ENCODE measurements at places on chromosomes 2 and 18.

GRCh38 chr2:78601113-78601512 lies 424.4 kb upstream of the REG3G start:
- DNase-seq, result no peak

DNA sequence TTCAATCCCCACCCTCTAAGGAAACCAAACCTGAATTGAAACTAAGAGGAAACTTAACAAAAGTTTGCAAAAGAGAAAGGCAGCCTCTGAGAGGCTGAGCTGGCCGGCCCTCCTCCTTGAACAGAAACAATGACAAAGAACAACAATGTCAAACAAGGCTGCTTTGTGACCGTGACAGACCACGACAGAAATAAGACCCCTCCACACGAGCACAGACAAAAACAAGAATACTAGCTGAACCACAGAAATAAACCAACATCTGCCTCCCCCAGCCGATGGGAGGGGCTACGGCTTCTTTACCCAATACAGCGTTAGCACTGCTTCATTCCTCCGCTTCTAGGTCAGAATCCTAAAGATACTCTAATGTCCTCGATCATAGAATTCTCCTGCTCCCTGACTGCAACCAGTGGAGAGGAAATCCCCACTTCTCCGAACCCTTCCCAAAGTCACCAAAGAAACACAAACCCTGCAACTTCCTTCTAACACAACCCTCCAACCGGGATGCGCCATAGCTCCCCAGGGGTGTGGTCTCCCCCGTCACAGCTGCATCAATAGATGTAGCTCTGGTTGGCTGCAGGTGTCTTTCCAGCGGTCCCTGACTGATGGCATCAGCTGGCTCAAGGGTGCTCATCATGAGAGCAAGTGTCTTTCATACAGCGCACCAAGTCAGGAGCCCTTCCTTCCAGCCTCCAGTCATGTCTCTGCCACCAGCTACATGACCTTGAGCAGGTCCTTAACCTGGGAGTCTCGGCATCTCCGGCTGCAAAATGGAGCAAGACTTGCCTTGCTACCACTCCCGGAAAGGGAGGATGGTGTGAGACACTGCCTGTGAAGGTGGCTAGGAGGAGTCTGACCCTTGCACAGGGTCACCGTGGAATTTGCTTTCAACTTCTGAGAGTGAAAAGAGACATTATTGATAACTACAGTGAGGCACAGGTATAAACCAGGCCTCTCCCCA lies 198.6 kb downstream of the HAUS1 start:
- DNase-seq, result no peak

GRCh38 chr2:148990968-148991367 lies 47.5 kb upstream of the LYPD6B start:
- no peak for DNase-seq

DNA sequence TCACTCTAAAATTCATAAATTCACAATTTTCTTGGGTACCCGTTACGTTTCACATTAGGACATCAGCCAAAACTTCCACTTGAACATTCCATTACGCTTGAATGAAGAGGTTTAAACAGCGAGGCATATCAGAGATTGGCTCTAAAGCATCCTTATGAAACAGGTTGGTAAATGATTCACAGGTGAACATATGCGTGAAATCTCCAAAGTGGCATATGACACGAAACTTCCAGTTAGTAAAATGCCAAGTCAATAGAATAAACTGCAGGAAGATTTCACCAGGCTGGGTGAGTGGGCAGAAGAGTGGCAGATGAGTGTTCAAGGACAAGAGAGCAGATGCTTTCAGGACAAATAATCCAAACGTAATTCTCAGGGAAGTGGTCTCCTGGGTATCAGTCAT lies 33.9 kb upstream of the GLS start:
- DNase-seq, result no peak

DNA sequence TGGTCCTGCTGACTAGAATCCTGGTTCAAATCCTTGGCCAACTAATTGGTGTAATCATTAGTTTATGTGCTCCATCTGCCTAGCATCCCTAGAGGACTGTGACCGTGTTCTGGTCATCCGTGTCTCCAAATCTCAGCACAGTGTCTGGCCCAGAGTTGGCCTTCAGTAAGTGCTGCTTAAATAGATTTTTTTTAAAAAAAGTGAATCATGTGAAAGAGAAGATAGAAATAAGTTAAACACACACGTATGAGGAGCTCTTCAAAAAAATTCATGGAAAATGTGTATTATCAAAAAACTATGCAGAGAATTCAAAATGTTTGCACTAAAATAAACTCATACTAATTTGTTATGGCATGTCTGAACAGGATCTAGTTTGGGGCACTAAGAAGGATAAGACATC lies 129.3 kb upstream of the TLK1 start:
- no peak for DNase-seq

- DNase-seq, result no peak
These were observed 146.3 kb downstream of the LAMA3 start for GRCh38 chr18:23835506-23835905.

GRCh38 chr2:1603521-1603920 lies 140.8 kb downstream of the PXDN start:
- DNase-seq, result no peak

- no peak for DNase-seq
These were observed 156.4 kb downstream of the RDH14 start for GRCh38 chr2:18403921-18404522.

- DNase-seq, result no peak
These were observed 146.4 kb downstream of the TPO start for GRCh38 chr2:1559589-1560175.

GRCh38 chr18:46252759-46253158 lies 148.6 kb downstream of the HAUS1 start:
- DNase-seq, result no peak

- no peak for DNase-seq
These were observed 33.9 kb downstream of the ADRA2B start for GRCh38 chr2:96082211-96083063.

GRCh38 chr2:54906716-54907115 lies 143.5 kb downstream of the RTN4 start:
- no peak for DNase-seq

GRCh38 chr2:20095469-20095868 lies 44.0 kb upstream of the LAPTM4A start:
- DNase-seq, result no peak

GRCh38 chr2:217822296-217823252 lies 180.2 kb downstream of the TNS1 start:
- DNase-seq, result no peak

DNA sequence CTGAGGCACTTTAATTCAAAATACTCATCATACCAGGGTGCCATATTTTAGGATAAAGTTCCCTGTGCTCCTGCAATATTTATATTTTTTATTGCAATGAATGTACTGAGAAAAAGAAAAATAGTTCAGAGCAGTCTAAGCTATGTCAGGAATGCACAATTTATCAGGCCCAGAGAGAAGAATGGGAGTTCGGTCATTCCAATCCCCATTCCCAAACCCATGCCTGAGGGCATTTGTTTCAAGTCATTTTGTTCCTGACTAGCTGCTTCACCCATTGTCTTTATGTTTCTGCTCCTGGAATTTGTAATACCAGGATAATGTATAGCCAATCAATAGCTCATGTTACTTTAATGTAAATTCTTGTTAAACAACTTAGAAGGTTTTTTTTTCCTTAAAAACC lies 24.4 kb upstream of the FTCDNL1 start:
- no peak for DNase-seq

DNA sequence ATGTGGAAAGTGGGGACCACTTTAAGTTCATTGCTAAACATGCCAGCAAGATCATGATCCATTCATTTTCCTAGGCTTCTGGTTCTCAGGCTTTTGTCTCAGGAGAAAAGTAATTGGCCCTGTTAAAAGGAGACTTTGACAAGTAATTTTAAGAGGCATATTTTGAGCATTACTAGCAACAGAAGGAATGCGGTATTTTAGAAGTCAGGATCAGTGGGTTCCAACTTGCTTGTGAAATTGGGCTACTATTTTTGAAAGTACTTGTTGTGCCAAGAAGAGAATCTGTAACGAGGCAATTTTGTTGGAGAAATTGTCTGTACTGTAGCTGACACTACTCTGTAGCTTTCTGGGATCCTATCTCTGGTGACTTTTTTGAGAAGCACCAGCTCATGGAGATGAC lies 59.4 kb downstream of the CERS6 start:
- DNase-seq, result no peak

- no peak for DNase-seq
These were observed 17.2 kb upstream of the STPG4 start for GRCh38 chr2:47172156-47172921.

DNA sequence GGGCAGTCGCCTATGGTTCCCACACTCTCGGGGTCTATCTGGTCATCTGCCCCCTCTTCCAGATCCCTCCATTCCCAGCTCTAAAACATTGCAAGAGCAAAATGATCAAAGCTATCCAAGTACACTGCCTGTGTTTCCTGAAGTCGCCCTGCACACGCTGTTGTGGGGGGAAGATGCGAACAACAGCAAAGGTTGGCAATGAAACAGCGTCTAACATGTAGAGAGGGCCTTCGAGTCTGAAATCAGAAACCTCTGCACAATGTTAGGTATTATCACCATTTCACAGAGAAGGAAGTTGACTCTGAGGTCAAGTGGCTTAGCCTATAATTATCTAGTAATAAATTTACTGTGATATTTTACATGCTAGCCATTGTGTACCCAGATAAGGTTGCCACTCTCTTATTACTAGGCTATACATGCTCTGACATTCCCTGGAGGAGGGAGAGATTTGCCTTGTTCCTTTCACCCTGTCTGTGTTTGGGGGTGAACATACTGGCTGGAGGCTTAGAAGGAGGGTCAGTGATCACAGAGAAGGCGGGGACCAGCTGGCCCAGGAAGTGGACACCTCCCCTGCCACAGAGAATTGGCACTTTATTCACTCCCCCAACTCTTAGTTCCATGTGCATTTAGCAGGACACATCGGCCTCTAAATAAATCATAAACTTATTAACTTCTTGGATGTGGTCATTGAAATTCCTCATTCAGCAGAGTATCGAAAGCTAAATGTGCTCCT lies 36.8 kb downstream of the KCTD1 start:
- DNase-seq, result no peak

GRCh38 chr18:48152549-48152948 lies 222.1 kb upstream of the SMAD2 start:
- no peak for DNase-seq

DNA sequence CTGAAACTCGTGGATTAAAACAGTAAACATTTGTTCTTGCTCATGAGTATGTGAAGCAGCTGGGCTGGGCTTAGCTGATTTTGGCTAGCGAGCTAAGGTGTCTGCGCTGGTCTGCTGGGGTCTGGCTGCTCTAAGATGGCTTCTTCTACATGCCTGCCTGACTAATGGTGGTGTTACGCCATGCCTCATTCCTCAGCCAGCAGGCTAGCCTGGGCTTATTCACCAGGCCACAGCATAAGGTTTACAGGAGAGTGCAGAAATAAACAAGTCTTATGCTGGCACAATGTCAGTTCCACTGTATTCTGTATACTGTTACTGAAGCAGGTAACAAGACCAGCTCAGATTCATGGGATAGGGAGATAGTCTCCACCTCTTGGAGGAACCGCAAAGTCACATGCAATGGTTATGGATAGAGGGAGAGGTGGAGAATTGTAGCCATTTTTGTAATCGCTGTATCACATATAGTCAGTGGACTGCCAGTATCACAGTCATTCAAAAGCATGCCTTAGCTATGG lies 80.0 kb downstream of the RHBDD1 start:
- no peak for DNase-seq

GRCh38 chr2:27123302-27124150 lies at the start of gene ABHD1:
ABHD1 (plus strand) TSS chr2:27123815; CDS start chr2:27123949, 134 bp downstream.
- peak; percentile 48 for DNase-seq

- DNase-seq, result no peak
These were observed 375.1 kb upstream of the KCNH7 start for GRCh38 chr2:163213661-163214081.

DNA sequence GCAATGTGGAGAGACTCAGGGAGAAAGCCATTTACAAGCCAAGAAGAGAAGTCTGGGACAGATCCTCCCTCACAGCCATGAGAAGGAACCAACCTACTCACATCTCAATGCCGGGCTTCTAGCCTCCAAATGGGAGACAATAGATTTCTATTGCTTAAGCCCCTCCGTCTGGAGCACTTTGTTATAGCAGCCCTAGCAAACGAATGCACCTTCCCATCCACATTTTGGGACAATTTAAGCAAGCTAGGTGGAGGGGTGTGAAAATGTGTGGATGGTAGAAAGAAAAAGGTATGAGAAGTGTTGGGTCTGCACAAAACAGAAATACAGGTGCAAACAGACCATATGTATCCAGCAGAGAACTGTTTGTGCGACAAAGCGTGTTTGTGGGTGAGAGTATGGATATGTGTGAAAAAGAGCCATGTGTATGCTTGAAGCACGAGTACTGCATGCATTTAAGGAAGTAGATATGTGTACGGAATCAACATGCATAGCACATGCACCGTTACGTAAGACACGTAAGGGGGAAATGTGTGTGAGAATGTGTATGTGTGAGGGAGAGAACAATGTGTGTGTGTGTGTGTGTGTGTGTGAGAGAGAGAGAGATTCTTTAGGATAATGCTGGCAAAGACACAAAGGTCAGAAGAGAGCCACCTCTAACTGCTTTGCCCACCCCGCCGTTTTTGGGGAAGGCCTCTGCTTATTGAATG lies 13.1 kb upstream of the E2F6 start:
- DNase-seq, result no peak

DNA sequence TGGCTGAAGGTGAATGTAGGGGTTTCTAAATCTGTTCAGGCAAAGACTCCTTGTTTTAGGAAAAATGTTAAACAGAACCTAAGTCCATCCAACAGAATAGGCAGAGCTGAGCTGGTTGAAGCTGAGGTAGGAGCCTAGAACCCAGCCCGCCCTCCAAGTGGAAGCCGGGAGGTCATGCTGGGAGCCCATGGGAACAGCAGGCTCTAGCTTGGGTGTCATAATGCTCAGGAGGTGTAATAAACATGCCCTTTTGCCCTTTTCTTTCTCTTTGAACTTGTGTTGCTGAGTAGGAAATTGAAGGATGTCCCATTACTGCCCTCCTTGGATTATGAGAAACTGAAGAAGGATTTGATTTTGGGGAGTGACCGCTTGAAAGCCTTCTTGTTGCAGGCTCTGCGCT lies 60.3 kb downstream of the ARMC9 start:
- DNase-seq, result no peak

DNA sequence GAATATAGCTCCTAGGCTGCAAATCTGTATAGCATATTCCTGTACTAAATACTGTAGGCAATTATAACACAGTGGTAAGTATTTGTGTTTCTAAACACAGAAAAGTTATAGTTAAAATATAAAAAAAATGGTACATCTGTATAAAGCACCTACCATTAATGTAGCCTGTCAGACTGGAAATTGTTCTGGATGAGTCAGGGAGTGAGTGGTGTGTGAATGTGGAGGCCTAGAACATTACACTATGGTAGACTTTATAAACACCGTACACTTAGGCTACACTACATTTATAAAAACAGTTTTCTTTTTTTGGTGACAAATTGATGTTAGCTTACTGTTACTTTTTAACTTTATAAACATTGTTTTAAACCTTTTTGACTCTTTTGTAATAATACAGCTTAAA lies 226.3 kb downstream of the CCDC85A start:
- no peak for DNase-seq

GRCh38 chr2:234169674-234170073 lies 119.2 kb downstream of the SPP2 start:
- DNase-seq, result no peak
